NCI-H446 treated with DMSO at 0.1 percent for 48 hours (cell line): ENCODE measurements at places on chromosomes 12 and 14.

DNA sequence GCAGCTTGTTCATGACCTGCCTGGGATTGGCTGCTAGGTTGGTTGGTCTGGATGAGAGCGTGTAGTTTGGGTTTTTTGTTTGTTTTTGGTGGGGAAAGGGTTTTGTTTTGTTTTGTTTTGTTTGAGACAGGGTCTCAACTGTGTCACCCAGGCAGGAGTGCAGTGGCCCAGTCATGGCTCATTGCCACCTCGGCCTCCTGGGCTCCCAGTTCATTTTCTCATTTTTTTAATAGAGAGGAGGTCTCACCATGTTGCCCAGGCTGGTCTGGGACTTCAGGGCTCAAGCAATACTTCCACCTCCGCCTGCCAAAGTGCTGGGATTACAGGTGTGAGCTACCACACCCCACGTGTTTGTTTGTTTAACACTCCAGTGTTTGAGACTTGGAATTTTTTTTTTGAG, 3.8 kb downstream of the DYNC1H1 start:
- DNase-seq, result no peak

GRCh38 chr12:80704420-80704819, 3.0 kb upstream of the MYF6 start:
- DNase-seq, result no peak

- DNase-seq, result no peak
Measured at GRCh38 chr14:99522934-99523703, 41.9 kb downstream of the CCNK start.

- no peak for DNase-seq
Measured at GRCh38 chr12:28776913-28777422, 372.1 kb upstream of the FAR2 start.

DNA sequence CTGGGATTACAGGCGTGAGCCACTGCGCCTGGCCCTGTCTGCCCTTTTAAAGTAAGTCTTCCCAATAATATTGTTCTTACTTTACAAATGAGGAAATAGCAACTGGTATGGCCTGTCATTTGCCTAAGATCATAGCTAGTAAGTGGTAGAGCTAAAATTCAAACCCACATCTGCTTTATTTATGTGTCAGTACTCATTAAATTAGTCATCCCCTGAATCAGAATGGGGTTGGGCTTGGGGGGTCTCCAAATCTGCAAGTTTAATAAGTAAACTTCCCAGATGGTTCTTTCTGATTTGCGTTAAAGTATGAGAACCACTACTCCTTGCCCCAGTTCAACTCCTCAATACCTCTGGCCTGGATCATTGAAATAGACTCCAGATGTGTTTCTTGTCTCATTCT, 96.2 kb downstream of the FAR2 start:
- no peak for DNase-seq

- DNase-seq, result no peak
Measured at GRCh38 chr12:109687250-109687649, 26.4 kb upstream of the FAM222A start.
